Left kidney (tissue), 8 donors: ENCODE measurements at places on chromosomes 2 and 18.

DNA sequence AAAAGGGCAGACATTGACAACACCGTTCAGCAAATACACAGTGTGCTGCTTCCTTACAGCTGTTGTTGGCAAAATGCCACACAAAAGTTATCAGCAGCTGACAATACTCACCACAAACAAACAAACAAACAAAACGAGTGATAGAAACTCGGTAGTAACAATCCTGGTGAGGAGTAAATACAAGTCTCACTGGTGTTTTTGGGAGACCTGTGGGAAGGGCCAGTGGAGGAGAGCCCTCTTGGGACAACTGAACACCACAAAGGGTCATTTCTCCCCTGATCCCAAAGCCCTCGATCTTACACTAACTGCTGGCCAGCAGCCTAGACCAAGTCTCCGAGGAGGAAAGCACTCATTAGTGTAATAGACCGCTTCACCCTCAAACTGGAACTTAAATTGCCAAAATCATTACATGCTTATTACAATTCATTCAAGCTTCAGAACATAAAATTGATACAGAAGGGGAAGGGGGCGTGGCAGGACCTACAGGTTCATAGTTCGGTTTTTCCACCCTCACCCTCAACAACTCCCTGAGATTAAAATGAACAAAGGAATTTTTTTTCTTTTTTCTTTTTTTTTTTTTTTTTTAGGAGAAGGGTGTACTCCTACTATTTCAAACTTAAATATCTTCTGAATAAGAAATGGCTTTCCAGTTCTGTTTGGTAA, 5.0 kb downstream of the AP1S3 start:
- no peak for DNase-seq

GRCh38 chr2:47072728-47073191, 82.3 kb downstream of the STPG4 start:
- DNase-seq = no peak

DNA sequence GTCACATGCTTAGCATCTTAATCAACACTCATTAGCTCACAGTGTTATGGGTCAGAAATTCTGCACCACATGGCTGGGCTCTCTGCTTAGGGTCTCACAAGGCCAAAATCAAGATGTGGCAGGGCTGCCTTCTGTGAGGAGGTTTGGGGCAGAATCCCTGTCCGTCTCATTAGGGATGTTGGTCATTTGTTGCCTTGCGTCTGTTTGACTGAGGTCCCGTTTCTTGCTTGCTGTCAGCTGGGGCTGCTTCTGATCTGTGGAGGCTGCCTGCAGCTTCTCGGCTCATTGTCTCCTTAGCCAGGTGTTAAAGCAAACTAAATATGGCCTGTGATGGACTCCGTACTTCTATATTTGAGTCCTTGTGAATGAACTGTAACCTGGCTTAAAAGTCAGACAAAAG, 146.5 kb downstream of the NDUFA10 start:
- DNase-seq = no peak

DNA sequence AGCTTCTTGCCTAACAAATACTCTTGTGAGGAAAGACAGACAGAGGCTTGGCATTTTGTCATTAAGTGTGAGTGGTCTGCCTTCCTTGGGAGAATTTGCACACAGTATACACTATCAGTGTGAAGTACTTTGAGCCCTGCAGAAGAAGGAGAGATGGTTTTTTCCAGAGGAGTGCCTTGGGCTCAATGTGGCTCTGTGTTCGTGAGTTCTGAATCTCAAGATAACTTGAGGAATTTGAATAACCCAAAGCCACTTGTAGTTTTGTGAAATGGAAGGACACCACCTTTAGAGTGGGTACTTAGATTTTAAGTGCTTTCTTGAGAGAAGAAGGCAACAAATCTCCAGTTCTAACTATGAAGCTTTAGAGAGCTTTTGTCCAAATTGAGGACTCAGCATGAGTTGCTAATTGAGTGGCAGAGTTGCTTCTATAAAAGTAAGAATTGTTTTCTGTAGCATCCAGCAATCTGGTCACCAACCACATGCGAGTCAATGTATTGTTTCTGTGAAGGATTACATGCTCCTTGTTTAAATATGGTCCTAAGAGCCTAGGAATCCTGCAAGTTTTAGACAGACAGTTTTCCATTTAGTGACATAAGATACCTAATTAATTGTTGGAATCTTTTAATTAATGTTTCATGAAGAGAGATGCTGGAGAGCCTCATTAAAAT, 68.3 kb downstream of the BABAM2 start:
- no peak for DNase-seq

DNA sequence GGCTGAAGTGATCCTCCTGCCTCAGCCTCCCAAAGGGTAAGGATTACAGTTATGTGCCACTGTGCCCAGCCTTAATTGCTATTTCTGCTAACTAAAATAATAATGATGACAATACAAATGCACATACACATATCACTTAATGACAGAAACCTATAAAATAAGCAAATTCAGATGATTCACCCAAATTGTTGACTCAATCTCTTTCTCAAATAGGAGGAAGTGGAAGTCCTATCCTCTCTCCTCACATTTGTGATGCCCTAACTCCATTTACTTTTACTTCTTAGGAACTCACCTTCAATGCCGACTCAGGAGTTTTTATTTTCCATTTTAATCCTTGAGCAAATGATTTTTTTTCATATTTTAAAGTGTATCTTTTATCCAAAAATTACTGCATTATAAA, 24.5 kb upstream of the RAPH1 start:
- no peak for DNase-seq
